ENCODE measurements at places on chromosomes 6 and 20.

GRCh38 chr20:62818592-62819493 lies 2.0 kb downstream of the COL9A3 start:
- DNase-seq: no peak

DNA sequence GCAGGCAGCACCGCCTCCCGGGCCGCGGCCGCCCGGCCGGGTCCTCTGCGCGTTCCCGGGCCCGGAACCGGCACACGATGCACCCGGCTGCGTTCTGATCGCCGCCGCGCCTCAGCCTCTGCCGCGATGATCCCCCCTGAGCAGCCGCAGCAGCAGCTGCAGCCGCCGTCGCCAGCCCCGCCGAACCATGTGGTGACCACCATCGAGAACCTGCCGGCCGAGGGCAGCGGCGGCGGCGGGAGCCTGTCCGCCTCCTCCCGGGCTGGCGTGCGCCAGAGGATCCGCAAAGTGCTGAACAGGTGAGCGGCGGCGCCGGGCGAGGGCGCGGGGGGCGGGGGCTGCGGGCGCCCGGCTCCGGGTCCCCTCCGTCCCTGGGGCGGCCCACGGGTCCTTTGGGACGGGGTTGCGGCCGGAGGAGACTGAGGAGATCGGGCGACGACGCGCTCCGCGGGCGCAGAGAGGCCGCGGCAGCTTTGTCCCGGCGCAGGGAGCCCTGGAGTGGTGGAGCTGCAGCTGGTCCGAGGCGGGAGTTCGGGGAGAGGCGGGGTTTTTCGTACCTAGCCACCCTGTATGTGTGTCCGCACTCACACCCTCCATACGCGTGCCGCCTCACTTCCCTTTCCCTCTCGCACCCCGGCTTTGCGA lies 659 bp downstream of the SLC35F1 start:
- DNase-seq: no peak

DNA sequence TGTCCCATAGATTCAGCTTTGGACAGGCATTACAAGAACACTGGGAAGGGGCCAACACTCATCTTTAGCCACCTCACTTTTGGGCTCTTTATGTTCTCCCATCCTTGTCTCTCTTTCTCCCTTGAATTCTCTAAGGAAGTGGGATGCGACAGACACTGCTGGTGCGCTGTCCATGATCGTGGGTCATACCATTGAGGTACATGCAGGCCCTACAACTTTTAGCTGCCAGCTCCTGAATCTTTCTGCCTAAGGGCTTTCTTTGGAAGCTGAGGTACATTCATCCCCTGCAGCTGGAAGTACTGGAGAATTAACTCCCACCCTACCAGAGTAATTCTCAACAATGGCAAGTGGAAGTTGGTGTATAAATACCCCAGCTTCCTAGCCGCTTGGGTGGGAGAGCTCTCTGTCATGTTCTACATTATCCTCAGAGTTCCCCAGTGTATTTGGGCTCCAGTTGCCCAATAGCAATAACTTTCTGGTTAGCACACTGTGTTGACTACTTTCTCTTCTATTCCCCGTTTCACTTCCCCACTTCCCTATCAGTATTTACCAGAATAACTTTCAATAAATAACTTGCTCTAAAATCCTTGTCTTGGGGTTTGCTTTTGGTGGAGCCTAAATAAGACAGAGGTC lies 309.4 kb upstream of the RNF24 start:
- no peak for DNase-seq

- peak; percentile 46 for DNase-seq
Measured at GRCh38 chr20:37615340-37616109, 78.3 kb upstream of the CTNNBL1 start.

DNA sequence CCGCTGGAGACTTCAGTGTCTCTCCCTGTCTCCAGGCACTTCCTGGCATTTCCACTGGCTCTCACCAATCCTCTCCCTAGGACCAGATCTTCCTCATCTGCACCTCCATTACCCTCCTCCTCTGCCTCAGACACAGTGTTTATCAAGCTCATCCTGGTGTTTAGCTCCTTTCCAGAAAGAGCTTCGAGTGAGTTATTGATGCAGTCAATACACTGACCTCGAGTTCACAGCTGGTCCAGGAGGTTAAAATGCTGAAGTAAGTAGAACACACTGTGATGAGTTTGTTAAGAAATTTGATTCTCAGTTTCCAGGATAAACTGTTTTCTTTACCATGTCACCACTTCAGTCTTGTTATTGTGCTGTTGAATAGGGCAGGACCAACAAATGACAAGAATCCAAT lies 42.1 kb upstream of the ARMC2 start:
- no peak for DNase-seq

DNA sequence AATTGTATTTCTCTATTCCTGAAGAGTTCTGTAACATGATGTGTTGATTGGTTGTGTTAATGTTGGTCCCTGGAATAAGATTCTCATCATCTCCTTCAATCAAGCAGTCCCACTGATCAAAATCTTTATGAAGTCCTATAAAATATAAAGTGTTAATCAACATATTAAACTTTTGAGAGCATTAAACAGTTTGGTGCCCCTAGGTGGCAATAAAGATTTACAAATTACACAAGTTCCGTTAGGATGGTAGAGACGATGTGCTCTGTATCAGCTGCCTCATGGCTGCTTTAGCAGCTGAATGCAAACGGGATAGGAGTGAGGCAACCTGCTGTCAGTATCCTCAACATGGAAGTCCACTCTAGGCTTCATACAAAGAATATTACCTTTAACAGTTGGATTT lies 16.9 kb downstream of the TDRD6 start:
- DNase-seq: peak; percentile 44

DNA sequence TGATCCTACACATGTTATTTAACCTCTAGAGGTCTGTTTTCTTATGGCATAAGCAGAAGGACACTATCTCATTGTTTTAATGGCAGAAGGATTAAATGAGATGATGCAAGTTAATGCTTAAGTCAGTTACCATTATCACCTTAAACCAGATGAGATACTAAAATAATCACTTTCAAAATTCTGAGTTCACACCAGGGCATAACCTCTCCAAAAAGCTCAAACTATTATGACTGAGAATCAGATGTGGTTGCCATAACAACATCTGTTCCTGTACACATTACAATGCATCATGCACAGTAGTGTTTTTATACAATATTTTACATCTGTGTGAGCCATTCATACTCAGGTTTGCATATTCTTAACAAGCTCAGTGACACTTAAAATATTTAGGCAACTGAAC lies 10.2 kb downstream of the ADNP start:
- no peak for DNase-seq

DNA sequence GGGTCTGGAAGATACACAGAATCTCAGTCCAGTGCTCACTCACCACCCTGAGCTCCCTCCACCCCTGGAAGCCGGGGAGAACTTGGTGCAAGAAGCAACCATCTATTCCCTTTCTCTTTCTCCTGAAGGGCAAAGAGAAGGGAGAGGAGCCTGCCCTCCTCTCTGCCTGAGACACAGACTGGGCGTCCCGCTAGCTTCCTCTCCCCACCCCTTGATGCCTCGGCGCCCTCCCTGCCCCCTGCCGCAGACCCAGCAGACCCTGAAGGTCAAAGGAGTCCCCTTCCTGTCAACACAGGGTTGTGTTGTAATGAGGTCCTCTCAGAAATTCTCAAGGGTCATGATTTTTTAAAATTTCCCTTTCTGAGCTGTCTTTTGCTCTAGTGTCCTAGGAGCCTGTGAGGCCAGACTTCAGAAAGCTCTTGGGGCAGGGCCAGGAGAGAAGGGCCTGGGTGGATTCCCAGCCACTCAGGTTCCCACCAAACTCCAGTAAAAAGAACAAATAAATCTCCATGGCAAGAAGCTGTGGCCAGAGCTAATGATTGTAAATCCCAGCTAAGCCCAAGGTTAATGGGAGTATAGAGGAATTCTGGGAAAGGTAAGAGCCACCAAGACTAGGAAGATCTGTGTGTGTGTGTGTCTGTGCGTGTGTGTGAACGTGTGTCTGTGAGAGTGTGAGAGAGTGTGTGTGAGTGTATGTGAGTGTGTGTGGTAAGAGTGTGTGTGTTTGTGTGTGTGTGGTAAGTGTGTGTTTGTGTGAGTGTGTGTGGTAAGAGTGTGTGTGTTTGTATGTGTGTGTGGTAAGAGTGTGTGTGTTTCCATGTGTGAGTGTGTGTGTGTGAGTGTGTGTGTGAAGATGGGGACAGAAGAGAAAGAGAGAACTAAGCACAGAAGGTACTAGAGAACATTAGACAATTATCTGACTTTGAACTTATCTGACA lies 1.1 kb upstream of the JPH2 start:
- DNase-seq: no peak

DNA sequence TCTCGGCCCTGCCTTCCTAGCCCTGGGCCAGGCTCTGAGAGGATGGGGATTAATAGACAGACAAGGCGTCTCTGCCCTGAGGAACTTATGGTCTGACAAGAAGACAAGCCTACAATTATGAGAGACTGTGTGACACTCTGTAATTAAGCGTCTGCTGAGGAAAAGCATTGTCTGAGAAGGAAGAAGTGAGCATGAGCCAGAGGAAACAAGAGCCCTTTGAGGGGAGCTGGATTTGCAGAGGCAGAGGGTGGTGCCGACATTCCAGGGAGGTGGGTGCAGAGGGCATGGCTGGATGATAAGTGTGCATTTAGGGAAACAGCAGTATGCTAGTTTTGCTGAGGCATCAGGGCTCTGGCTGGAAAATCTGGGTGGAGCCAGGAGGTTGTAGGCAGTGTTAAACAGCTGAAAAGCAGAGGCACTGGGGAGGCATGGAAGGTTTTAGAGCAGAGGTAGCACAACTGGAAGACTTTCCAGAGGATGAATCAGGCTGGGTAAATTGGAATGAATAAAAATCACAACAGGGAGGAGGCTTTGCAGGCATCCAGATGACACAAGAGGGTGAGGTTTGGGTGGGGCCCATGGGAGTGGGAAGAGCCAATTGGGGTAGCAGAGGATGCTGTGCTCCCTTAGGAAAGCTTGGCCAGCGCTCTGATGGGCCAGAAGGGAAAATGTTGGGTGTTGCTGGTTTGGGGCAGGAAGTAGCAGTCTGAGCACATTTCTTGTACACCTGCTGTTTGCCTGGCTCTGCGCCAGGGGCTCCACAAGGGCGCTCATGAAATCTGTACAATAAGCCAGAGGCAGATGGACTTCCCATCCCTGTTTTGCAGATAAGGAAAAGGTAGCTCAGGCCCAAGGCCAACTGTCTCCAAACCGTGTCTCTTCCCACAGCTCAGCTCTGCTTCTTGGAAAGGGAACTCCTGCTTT lies 74.0 kb upstream of the MYL9 start:
- no peak for DNase-seq

GRCh38 chr20:43554369-43554768 lies 4.5 kb upstream of the SGK2 start:
- no peak for DNase-seq

DNA sequence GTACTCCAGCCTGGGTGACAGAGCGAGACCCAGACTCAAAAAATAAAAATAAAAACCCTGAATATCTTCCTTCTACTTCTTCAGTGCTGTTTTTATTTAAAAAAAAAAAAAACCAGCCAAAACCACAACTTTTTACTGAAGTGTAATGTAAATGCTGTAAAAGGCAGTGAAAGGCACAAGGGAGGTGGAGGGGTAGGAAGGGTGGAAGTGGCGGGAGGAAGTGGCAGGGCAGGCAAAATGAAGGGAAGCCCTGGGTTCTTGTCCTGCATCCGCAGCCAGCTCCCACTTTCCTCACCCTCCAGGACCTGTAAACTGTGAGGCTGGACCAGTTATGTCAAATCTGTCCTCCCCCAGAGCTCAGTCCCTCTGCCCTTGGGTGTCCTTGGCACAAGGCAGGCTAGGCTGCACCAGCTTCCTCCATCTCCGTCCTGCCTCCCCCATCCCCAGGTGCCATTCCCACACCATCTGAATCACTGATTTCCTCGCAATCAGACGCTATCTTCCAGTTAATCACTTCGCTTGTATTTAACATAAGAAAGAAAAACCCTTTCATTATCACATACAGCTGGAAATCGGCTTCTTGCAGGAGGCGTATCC lies 13.7 kb upstream of the PANK2 start:
- DNase-seq: no peak

DNA sequence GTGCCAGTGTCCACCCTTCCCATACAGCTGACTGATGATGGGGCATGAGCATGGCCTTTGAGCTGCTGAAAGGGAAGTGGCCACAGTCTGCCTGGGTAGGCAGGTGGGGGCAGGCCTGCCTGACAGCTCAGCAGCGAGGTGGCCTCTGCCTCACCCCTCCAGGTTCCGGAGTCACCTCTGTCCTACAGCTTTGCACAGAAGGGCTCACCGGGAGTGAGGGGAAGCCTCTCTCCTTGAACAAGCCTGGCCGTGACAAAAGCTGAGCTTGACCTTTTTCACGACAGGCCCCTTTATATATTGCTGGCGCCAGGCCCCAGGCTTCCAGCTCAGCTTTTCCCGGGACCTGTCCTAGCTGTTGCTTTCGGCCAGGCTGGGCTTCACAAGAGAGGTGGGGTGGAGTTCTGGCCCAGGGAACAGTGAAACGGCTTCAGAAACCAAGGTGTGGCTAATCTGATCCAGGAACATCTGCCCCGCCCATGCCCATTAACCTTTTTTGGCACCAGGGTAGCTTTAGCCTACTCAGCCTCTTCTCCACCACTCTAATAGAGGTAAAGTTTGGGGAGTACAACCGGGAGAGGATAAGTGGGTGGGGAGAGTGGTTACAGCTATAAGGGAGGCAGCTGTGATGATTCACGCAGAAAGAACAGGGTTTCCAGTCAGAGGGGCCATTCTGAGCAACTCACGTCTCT lies 42.9 kb downstream of the C6orf132 start:
- DNase-seq: no peak

Data from HCT116 (cell line).